ENCODE measurements at places on chromosomes 1 and 21.
A peak's percentile ranks its signal among the peaks of the same experiment; 100 is the strongest.

DNA sequence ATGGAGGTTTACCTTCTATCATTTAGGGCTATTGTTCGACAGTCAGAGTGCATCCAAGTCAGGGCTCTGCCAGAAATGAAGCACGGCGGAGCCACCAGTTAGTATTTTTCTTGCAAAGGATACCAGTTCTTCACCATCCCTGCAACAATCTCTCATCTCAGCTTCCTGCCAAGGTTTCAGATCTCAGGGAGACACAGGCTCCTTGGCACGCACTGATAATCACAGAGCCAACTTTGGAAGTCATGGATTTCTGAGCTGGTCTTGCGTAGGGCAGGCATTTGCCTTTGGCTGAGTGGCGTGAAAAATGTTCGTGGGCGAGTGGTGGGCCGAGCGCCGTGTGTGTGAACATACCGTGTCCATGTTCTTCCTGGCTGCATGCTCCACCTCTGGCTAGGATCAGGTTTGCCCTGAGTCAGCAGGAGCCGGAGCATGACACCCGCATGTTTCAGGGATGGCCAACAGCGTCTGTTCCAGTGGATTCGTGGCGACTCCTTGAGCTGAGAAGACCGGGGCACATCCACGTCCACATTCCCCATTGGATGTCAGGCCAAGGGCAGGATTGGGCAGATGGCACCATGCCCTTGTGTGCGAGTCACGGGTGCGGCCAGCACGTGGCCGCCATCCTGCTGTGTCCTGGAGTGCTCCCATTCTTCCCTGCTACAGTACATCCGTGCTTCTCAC lies 118.5 kb upstream of the C1orf174 start:
- no peak for DNase-seq

DNA sequence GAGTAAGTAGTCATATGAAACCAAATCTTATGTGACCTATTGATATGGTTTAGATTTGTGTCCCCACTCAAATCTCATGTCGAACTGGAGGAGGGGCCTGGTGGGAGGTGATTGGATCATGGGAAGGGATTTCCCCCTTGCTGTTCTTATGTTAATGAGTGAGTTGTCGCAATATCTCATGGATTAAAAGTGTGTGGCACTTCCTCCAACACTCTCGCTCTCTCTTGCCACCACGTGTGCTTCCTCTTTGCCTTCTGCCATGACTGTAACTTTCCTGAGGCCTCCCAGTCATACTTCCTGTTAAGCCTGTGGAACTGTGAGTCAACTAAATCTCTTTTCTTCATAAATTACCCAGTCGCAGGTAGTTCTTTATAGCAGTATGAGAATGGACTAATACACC lies 241.2 kb downstream of the RGS7 start:
- DNase-seq: no peak

- DNase-seq: no peak
Measured at GRCh38 chr1:209208648-209209047, 374.9 kb upstream of the CAMK1G start.

GRCh38 chr1:103529746-103530145 lies 4.2 kb downstream of the RNPC3 start:
- no peak for DNase-seq

DNA sequence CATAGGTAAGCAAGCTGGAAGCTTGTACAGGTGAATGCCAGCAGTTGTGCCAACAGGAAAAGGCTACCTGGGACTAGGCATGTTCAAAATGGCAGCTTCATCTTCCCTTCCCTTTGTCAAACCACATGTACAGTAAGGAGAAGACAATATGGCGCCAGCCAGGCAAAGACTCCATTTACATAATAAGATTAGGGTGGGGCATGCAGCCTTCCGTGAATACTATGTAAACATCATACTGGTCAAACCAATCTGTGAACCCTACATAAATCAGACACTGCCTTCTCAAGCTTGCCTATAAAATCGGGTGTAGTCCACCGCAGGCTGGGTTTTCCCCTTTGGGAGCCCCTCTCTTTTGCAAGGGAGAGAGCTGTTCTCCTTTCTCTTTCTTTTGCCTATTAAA lies 24.6 kb downstream of the ATF3 start:
- DNase-seq: no peak

GRCh38 chr1:96234299-96234698 lies 487.3 kb upstream of the PTBP2 start:
- DNase-seq: no peak

DNA sequence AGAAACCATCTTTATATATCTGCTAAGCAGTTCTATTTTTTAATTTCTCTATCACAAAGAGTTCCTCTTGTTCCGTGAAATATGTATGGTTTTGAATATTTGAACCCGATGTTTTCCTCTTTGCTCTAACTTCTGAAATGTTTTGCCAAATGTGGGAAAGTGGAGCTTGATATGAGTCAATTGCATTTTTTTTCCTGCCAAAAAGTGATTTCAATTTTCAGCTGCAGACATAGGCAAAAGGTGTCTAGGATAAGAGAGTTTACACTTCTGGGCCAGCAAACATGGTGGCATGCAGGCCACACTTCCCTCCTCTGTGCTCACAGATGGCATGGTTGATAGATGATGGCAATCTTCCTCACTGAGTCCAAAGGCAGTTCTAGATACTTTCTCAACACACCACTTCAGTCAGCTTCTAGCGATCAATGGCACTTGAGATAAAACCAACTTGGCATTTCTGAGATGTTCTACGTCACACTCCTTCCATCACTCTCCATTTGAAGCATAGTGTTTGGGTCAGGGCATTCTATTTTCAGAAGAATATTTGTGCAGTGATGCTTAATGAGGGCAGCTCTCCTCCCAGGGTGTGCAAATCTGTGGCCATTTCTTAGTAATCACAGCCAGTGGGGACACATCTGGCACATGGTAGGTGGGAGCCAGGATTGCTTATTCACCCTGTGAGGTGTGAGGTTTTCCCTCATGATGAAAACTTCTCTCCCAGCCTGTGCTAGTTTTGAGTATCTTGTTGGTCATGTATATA lies 54.4 kb upstream of the SCAF4 start:
- no peak for DNase-seq

GRCh38 chr1:52125736-52126359 lies 16.0 kb upstream of the ZFYVE9 start:
- no peak for DNase-seq

DNA sequence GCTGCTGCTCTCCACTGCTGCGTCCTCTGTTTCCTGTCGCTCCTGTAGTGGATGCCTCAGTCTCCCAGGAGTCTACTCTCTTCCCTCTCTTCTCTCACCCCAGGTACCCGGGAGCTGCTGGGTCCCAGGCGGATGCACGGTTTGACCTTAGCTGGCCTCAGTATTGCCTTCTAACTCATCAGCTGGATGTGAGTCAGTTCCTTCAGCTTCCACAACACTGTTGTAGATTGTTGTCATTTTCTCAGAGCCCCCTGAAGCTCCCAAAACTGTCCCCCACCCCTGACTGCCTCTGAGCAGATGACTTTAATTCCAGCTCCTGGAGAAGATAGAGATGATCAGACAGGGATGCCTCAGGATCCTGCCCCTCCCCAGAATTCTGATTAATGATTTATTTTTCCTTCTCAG lies 7.2 kb downstream of the CNIH3 start:
- DNase-seq: no peak

- no peak for DNase-seq
Measured at GRCh38 chr1:74356493-74356892, 121.3 kb downstream of the TNNI3K start.

GRCh38 chr1:151408891-151409290 lies 9.5 kb downstream of the PSMB4 start:
- no peak for DNase-seq

- no peak for DNase-seq
Measured at GRCh38 chr1:163439471-163439870, 117.7 kb downstream of the NUF2 start.

GRCh38 chr21:45111703-45112102 lies 37.3 kb downstream of the ADARB1 start:
- no peak for DNase-seq

GRCh38 chr1:118944133-118944532 lies 44.0 kb downstream of the TBX15 start:
- DNase-seq: no peak

- peak; percentile 15 for DNase-seq
Measured at GRCh38 chr1:45512641-45513054, 9.0 kb downstream of the PRDX1 start.

- DNase-seq: no peak
Measured at GRCh38 chr1:56710646-56711045, 65.5 kb downstream of the PRKAA2 start.

DNA sequence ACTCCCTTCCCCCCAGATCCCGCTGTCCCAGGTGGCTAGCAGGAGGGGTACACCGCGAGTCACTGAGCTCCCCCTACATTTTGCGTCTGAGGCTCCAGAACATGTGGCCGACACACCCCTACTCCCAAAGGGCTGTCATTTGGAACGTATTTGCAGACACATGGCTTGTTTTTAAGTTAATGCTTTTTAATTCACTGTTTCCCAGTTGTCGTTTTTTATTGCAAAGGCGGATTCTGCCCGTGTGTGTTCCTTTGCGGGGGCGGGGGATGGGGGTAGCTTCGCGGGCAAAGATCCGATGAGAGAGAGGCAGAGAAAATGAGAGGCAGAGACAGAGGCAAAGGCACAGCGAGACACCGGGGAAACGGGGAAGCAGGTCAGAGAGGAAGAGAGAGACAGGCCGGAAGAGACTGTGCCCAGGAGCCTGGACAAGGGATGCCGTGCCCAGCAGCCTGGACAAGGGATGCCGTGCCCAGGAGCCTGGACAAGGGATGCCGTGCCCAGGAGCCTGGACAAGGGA lies 270.2 kb downstream of the FOXD2 start:
- no peak for DNase-seq

DNA sequence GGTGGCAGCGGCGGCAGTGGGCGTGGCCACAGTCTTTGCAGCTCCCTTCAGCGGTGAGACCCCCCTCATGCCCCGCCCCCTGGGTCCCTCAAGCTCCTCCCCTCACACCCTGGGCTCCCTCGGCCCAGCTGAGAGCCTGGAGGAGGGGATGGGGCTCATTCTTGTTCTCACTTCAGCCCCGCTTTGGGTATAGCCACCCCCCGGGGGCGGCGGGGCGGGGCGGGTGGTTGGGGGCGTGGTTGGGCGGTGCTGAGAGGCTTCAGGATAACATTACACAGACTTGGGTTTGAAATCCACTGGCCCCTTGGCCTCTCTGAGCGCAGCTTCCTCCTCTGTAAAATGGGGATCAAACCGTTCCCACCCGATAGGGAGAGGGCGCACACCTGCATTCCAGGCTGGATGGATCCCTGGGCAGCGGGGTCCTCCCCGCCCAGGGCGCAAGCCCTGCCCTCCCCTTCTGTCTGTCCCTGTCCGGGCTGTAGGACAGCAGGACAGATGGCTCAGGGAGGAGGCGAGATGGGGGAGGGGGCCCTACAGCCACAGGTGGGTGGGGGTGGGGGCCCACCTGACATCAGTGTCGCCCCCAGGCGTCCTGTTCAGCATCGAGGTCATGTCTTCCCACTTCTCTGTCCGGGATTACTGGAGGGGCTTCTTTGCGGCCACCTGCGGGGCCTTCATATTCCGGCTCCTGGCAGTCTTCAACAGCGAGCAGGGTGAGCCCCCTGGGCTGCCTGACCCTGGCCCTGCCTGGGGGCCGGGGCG lies 5.1 kb downstream of the CLCNKA start:
- no peak for DNase-seq

- no peak for DNase-seq
Measured at GRCh38 chr1:52551507-52552235, 1.2 kb downstream of the TUT4 start.

DNA sequence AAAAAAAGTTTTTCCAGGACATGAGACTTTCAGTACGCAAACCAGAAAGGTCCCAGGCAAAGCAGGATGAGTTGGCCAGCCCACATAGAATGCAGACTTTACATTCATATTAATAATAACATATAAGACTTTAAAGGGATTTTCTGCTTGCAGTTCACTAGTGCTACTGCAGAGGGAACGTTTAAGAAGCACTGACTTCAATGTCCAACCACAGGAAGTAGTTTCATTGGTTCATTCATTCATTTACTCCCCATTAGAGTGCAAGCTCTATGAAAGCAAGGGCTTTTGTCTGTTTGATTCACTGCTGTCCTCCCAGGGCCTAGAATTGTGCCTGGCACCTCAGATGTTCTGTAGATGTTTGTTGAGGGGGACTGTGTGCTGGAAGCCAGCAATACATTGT lies 11.8 kb upstream of the SERINC2 start:
- DNase-seq: no peak

GRCh38 chr1:22628698-22629444 lies 7.6 kb upstream of the C1QA start:
- DNase-seq: no peak

DNA sequence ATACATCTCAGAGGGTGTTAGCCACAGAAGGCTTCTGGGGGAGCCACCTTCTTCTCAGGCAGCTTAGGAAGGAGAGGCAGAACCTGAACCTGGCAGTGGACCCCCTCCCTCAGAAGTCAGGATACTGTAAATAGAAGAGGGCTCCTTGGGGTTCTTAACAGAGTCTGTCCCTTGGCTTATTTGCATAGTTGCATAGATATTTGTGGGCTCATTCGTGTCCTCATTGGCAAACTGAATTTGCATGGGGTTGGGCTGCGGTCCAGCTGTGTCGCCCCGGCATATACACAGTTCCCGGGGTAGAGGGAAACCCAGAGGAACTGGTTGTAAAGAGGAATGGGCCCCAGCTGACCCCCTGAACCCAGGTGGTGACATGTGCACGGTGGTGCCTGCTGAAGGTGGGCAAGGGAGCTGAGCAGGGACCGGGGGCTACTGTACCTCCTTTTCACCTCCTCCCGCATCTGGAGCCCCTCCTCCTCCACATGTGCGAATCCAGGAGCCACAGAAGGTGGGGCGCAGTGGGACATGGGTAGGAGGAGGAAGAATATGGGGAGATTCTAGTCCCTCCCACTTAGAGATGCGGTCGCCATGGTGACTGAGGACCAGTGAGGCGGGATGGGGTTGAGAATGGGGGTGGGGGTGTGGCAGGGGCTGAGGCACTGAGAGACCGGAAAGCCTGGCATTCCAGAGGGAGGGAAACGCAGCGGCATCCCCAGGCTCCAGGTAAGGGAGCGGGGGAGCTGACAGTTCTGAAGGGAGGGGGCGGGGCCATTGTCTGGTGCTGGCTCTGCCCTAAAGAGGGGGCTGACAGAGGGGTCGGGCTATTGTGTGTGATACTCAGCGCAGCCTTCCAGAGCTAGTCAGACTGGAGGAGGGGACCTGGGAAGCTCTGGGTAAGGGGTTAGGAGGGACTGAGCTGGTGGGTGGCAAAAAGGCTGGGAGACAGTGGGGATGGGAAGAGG lies 3.7 kb upstream of the SEMA4A start:
- DNase-seq: no peak

DNA sequence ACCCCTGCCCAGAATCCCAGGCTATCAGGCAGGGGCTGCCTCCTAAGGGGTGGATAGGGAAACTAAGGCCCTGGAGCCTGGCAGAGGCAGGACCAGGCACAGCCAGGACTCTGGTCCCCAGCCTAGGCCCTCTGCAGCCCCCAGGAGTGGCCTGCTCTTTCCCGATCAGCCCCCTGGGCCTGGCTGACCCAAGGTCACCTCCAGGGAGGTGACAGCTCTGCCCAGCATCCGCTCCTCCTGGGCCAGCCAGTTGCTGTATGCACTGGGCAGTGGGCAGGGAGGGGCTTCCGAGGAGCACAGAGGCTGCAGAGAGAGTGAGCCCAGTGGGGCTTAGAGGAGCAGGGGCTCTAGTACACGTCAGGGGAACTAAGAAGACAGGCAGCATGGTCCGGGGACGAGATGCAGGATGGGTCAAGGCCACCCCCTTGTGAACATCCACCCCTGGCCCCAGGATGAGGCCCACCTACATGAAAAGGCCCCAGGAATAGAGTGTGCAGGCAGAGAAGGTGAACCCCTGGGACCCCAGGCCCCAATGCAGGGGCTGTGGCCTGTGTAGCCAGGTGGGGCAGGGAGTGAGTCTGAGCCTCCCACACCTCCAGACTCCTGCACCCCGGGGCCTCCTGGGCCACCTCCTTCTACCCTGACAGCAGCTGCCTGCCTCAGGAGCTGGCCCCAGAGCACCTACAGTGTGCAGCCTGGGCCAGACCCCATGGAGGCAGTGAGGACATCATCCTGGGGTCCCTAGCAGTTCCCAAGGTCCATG lies 32.8 kb downstream of the WNT9A start:
- DNase-seq: no peak
